Adrenal gland (tissue), 19 donors: ENCODE measurements at places on chromosomes 5 and 9. TPM values are rescaled to one million over a fixed set of nuclear protein-coding genes. Genes with fewer than 3 reads are reported as not detected.

DNA sequence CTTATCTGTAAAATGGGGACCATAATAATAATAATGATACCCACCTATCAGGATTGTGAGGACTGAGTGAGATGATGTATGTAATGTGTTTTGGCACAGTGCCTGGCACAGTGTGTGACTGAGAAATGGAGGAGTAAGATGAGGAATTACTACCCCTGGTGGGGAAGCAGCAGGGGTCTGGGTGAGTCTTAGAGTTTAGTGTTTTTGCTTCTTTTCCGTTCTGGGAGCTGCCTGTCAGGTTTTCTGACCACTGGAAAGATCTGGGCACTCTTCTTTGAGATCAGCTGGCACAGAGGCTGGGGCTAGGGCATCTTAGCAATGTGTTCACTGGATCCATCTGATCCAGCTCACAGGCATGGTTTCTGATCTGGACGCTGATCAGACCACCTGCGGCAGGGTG, 8.5 kb downstream of the LCP2 start:
- H3K27me3 ChIP-seq: no peaks in the 10 kb centered on the region
- H3K27ac ChIP-seq: no peak overlapping the region
- peaks cover 15% of the 10 kb centered on the region for H3K4me1 ChIP-seq
- no peaks in the 10 kb centered on the region for H3K36me3 ChIP-seq
- no peak overlapping the region for H3K4me3 ChIP-seq

F2R gene
- total RNA-seq: 51.2 TPM

ZNF483 gene
- total RNA-seq: 17.5 TPM

GRCh38 chr9:35522700-35523099, 32.8 kb downstream of the RUSC2 start:
- no peak overlapping the region for H3K27ac ChIP-seq
- DNase-seq: no peak
- H3K4me3 ChIP-seq: no peak overlapping the region
- no peaks in the 10 kb centered on the region for H3K36me3 ChIP-seq

- H3K4me3 ChIP-seq: no peak overlapping the region
- peaks cover 8% of the 10 kb centered on the region for H3K4me1 ChIP-seq
- H3K36me3 ChIP-seq: peaks cover 85% of the 10 kb centered on the region
Observed at GRCh38 chr9:132267660-132268059, 87.1 kb downstream of the SETX start.

DNA sequence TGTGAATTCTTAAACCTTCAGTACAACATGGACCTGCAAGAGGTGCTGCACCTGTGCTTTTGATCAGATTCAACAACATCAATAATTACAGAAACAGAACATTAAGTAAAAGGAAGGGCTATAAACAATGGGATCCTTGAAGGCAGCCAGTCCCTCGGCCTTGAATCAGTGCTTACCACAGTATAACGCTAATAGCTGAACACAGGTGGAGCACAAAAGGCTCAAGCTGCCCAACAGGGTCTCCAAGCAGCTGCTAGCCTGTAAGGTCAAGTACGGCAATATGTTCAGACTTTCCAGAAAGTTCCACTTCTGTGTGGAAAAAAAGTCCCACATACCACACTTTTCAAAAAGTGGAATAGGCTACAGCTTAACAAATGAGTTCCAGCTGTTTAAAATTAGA, 61.9 kb upstream of the ITGA1 start:
- no peak overlapping the region for H3K4me3 ChIP-seq
- peaks cover 43% of the 10 kb centered on the region for H3K4me1 ChIP-seq

- peaks cover 7% of the 10 kb centered on the region for H3K36me3 ChIP-seq
- H3K27ac ChIP-seq: no peak overlapping the region
- DNase-seq: no peak
- no peaks in the 10 kb centered on the region for H3K27me3 ChIP-seq
- H3K4me3 ChIP-seq: no peak overlapping the region
Observed at GRCh38 chr9:19446361-19446861, 37.6 kb downstream of the ACER2 start.

DNA sequence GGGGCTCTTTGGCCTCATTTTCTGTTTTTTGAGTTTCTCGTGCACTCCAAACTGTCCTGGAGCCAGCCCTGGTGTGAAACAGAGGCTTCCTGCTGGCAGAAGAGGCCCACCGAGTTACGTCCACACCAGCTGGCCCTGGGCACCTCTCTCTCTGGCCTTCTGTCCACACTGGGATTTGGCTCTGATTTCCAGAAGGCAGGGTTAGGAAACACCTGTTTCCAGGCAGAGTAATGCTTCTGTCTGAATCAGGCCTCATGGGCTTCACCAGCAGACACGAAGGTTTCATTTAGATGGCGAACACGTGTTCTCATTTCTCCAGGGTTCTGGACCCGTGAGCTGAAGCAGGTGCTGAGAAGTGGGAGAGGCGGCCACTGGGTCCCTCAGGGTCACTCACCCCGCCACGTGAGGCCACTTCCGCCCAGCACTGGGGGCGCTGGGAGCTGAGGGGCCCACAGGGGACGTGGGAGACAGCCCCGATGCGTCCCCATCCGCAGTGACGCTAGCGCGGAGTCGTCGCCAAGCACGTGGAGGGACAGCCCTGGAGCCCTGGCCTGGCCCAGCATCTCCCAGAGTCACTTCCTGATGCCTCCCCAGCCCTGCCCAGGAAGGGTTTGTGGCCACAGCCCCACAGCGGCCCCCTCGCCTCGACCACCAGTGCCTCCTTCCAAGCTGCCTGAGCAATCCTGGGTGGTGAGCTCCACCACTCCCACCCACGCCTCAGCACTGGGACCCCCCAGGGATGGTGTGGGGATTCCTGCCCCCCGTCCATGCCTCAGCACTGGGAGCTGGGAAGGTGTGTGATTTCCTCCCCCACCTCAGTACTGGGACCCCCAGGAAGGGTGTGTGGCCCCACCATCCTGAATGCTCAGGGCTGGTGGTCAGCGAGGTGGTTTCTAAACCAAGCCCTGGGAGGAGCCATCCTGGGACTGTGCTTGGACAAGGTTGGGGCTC, 4.9 kb upstream of the LRRC14B start:
- no peak overlapping the region for H3K27ac ChIP-seq
- H3K36me3 ChIP-seq: no peaks in the 10 kb centered on the region
- no peaks in the 10 kb centered on the region for H3K4me1 ChIP-seq
- H3K27me3 ChIP-seq: no peaks in the 10 kb centered on the region
